ENCODE measurements at places on chromosomes 5 and 9. TPM values are rescaled to one million over a fixed set of nuclear protein-coding genes. Genes with fewer than 3 reads are reported as not detected.

DNA sequence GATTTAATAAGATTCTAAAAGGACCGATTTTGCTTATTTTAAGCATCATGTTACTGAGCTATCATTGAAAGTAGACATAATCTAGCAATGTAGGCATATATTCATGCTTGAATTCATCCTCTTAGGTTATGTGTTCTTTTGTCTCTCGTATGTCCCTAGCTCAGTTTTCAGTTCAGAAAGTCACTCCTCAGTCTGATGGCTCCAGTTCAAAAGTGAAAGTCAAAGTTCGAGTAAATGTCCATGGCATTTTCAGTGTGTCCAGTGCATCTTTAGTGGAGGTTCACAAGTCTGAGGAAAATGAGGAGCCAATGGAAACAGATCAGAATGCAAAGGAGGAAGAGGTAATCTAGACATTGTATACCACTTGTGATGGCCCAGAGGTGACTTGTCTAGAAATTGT is 39.2 kb downstream of the HSPA4 start:
- peaks cover 6% of the 10 kb centered on the region for H3K4me1 ChIP-seq
- no peak overlapping the region for H3K4me3 ChIP-seq
- no peak for DNase-seq
- peaks cover 38% of the 10 kb centered on the region for H3K36me3 ChIP-seq

DNA sequence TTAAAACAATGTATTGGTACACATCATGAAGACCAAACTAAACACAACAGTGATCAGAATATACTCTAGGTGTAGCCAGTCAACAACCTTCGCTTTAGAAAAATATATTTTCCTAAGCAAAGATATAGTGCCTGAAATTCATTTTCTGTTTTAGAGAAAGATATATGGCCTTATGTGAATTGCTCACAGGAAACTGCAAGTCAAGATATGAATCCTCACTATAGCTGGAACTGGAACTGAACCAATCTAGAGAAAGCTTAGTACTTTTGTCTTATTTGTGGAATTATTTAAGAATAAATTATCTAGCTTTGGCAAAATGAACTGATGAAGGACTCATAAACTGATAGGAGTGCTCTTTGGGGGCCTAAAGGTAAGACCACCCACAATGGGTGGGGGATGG is 27.3 kb downstream of the GZMK start:
- H3K4me1 ChIP-seq = peaks cover 45% of the 10 kb centered on the region
- H3K27me3 ChIP-seq = no peaks in the 10 kb centered on the region
- peaks cover 32% of the 10 kb centered on the region for H3K36me3 ChIP-seq
- H3K4me3 ChIP-seq = no peak overlapping the region
- DNase-seq = no peak

The NUTM2G gene
- total RNA-seq = not detected

The CCDC183 gene
- total RNA-seq = 0.39 TPM

GRCh38 chr5:157599565-157599964 is 24.0 kb upstream of the ADAM19 start:
- no peak overlapping the region for H3K27ac ChIP-seq
- peaks cover 58% of the 10 kb centered on the region for H3K4me1 ChIP-seq
- H3K27me3 ChIP-seq = no peaks in the 10 kb centered on the region

DNA sequence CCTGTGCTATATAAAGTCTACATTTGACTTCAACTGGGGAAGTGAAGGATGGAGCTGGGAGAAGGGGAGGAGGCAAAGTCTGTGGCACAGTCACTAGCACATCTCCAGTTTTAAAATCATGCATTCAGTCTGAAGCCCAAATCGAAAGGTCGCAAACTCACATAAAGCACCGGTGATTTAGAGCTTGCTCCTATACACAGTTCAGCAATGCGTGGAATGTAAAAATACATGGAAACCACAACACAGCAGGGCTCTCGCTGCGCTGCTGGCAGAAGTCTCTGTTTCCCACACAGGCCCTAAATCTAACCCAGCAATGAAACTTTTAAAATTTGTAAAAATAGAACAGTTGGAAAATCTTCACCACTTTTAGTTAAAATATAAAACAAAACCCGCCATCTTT is 68.2 kb downstream of the EBF1 start:
- no peak for DNase-seq
- no peak overlapping the region for H3K4me3 ChIP-seq
- H3K4me1 ChIP-seq = no peaks in the 10 kb centered on the region
- no peaks in the 10 kb centered on the region for H3K27me3 ChIP-seq

DNA sequence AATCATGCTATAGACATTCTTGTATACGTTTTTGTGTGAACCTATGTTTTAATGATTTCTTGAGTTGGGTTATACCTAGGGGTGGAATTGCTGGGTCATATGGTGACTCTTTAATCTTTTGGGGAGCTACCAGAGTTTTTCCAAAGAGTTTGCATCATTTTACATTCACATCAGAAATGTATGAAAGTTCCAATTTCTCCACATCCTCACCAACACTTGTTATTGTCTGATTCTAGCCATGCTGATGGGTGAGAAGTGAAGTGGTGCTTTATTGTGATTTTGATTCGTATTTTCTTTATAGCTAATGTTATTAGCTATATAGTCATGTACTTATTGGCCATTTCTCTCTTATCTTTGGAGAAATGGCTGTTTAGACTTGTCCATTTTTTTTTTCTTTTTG is 18.1 kb downstream of the OCLN start:
- H3K27me3 ChIP-seq = peaks cover 2% of the 10 kb centered on the region
- no peak overlapping the region for H3K27ac ChIP-seq
- H3K4me1 ChIP-seq = peaks cover 12% of the 10 kb centered on the region

GRCh38 chr5:174723979-174724483 is 351 bp upstream of the MSX2 start:
- H3K36me3 ChIP-seq = peaks cover 6% of the 10 kb centered on the region
- H3K4me3 ChIP-seq = no peak overlapping the region
- DNase-seq = no peak

- peak overlapping the region; percentile 26 for H3K4me3 ChIP-seq
- peaks cover 2% of the 10 kb centered on the region for H3K36me3 ChIP-seq
- H3K4me1 ChIP-seq = peaks cover 19% of the 10 kb centered on the region
- DNase-seq = peak; percentile 74
Measured at GRCh38 chr5:54159153-54159892, 151.1 kb downstream of the ARL15 start.

GRCh38 chr9:105098370-105098769 is 146.1 kb upstream of the SLC44A1 start:
- H3K27me3 ChIP-seq = no peaks in the 10 kb centered on the region
- H3K36me3 ChIP-seq = no peaks in the 10 kb centered on the region
- no peak overlapping the region for H3K27ac ChIP-seq
- DNase-seq = no peak
- no peak overlapping the region for H3K4me3 ChIP-seq
- peaks cover 10% of the 10 kb centered on the region for H3K4me1 ChIP-seq

The CNOT8 gene
- total RNA-seq = 36.3 TPM

The SCGB3A2 gene
- not detected for total RNA-seq

DNA sequence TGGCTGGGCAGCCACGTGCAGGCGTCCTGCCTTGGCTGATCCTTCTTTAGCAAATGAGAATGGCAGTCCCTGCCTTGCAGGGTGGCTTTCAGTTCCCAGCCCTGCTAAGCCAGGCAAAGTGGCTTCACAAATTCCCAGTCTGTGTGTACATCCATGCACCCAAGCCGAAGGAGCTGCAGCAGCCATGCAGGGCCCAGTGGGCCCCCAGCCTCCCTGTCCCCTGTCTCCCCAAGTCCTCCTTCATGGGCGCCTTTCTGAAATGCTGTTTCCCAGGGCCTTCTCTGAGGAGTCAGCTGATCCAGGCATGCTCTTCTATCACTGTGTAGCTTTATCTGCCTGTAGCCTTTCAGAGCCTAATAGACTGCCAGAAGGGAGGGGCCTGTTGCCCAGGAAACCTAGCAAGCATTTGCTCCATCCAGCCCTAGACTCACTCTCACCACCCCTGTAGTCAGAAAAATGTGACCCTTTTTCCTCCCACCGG is 47.4 kb upstream of the SHC3 start:
- DNase-seq = no peak
- H3K4me3 ChIP-seq = no peak overlapping the region
- H3K4me1 ChIP-seq = no peaks in the 10 kb centered on the region
- peaks cover 13% of the 10 kb centered on the region for H3K27me3 ChIP-seq

The ZDHHC11B gene
- total RNA-seq = not detected

The FXN gene
- total RNA-seq = 18.8 TPM

DNA sequence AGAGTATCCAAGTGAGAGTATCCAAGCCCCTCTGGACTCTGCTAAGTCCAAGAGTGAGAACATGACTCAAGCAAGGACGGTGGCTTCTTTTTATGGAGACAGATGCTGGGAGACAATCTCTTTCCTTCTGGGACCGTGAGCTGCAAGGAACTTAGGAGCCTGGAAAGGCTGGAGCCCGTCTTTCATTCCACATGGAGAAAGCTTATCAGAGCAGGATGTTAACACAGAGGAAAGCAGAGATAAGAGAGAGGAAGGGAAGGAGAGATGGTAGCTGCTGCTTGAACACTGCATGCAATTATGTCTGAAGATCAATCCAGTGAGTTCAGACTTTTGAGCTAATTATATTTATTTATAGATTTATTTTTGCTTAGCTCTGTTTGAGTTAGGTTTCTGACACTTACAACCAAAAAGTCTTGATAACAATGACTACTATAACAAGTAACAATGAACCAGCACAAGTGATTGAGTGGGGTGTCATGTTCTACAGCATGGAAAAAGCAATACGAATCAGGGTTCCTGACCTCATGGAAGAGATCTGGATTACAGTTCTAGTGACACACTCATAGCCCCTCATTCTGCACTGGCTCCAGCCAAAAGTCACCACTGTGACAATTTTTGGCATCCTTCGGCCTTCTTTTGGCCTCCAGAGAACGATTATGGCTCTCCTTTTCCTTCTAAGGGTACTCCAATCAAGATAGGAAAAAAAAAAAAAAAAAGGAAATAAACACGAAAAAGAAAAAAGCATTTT is 71.5 kb downstream of the PRLR start:
- no peak for DNase-seq
- H3K4me1 ChIP-seq = peaks cover 25% of the 10 kb centered on the region
- H3K4me3 ChIP-seq = no peak overlapping the region
- no peaks in the 10 kb centered on the region for H3K36me3 ChIP-seq

GRCh38 chr5:160833806-160834205 is 18.2 kb downstream of the ATP10B start:
- H3K27ac ChIP-seq = no peak overlapping the region
- no peak overlapping the region for H3K4me3 ChIP-seq
- no peaks in the 10 kb centered on the region for H3K4me1 ChIP-seq
- no peaks in the 10 kb centered on the region for H3K27me3 ChIP-seq
- DNase-seq = no peak
- no peaks in the 10 kb centered on the region for H3K36me3 ChIP-seq

DNA sequence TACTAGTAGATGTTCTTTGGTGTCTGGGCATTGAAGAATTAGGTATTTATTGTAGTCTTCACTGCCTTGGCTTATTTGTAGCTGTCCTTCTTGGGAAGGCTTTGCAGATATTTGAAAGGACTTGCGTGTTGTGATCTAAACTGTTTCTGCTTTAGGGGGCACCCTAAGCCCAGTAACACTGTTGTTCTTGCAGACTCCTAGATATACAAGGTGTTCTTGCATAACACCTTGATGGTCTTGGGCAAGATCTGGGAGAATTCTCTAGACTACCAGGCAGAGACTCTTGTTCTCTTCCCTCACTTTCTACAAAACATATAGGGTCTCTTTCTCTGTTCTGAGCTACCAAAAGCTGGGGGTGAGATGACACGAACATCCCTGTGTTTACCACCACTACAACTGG is 179.1 kb downstream of the FAM170A start:
- H3K4me3 ChIP-seq = no peak overlapping the region
- no peak overlapping the region for H3K27ac ChIP-seq

The CDKN2B gene
- total RNA-seq = 13.8 TPM

The SPEF2 gene
- total RNA-seq = 2.9 TPM

The THBS4 gene
- total RNA-seq = 0.37 TPM

GRCh38 chr5:16784843-16785791 is 151.0 kb downstream of the MYO10 start:
- no peak overlapping the region for H3K4me3 ChIP-seq
- peaks cover 69% of the 10 kb centered on the region for H3K4me1 ChIP-seq
- DNase-seq = no peak
- H3K27me3 ChIP-seq = peaks cover 4% of the 10 kb centered on the region

GRCh38 chr5:28766565-28767158 is 1728.3 kb upstream of the CDH9 start:
- DNase-seq = peak; percentile 3
- H3K4me1 ChIP-seq = no peaks in the 10 kb centered on the region
- no peak overlapping the region for H3K27ac ChIP-seq
- no peaks in the 10 kb centered on the region for H3K27me3 ChIP-seq
- no peaks in the 10 kb centered on the region for H3K36me3 ChIP-seq

- peak overlapping the region; percentile 96 for H3K4me3 ChIP-seq
- H3K27ac ChIP-seq = peak overlapping the region; percentile 90
- DNase-seq = peak; percentile 78
- peaks cover 67% of the 10 kb centered on the region for H3K4me1 ChIP-seq
- peaks cover 5% of the 10 kb centered on the region for H3K36me3 ChIP-seq
- peaks cover 2% of the 10 kb centered on the region for H3K27me3 ChIP-seq
Measured at GRCh38 chr9:33165263-33166151, 1.6 kb downstream of the B4GALT1 start.

DNA sequence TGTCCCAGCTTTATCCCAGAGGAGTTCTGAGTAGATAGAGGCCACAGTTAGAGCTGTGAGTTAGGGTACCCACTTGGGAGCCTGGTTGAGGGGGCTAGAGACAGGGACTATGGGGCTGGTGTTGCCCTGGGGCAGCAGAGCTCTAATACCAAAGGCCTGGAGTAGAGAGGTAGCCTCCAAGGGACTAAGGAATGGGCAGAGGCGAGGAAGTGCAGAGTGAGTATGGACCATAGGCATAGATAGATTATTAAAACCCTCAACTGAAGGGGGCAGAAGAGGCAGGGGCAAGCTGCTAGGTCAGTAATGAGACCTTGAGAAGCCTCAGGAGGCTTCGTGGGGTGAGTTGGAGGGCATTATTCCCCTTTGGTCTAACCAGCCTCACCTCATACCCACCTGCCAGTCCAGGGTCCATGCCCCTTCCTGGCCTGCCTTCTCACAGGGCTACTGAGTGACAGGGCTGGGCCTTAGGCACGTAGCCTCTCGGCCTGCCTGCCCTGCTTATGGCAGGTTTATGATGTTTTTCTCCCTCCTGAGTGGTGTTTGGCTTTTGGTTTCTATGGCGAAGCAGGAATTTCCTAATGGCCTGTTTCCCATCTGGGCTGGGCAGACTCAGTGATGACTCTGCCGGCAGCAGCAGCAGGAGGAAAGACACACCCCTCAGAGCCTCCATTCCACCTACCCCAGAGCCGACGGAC is 8.0 kb downstream of the PDLIM4 start:
- H3K36me3 ChIP-seq = no peaks in the 10 kb centered on the region
- peaks cover 87% of the 10 kb centered on the region for H3K4me1 ChIP-seq
- H3K27ac ChIP-seq = peak overlapping the region; percentile 100
- no peaks in the 10 kb centered on the region for H3K27me3 ChIP-seq

The ZBED3 gene
- total RNA-seq = 2.1 TPM

GRCh38 chr9:109316207-109316640 is 4.6 kb downstream of the EPB41L4B start:
- H3K4me3 ChIP-seq = no peak overlapping the region
- H3K36me3 ChIP-seq = no peaks in the 10 kb centered on the region
- peaks cover 5% of the 10 kb centered on the region for H3K4me1 ChIP-seq
- no peak overlapping the region for H3K27ac ChIP-seq
- DNase-seq = no peak

The KCNN2 gene
- total RNA-seq = 14.4 TPM

Data from HFFc6 (cell line).